ENCODE measurements at places on chromosomes 6 and 20. TPM values are rescaled to one million over a fixed set of nuclear protein-coding genes. Genes with fewer than 3 reads are reported as not detected.
A peak's percentile ranks its signal among the peaks of the same experiment; 100 is the strongest.

Gene NDUFAF4
- 80.4 TPM for total RNA-seq

GRCh38 chr6:125314009-125314581, 12.3 kb upstream of the HDDC2 start:
- peak; percentile 77 for DNase-seq

DNA sequence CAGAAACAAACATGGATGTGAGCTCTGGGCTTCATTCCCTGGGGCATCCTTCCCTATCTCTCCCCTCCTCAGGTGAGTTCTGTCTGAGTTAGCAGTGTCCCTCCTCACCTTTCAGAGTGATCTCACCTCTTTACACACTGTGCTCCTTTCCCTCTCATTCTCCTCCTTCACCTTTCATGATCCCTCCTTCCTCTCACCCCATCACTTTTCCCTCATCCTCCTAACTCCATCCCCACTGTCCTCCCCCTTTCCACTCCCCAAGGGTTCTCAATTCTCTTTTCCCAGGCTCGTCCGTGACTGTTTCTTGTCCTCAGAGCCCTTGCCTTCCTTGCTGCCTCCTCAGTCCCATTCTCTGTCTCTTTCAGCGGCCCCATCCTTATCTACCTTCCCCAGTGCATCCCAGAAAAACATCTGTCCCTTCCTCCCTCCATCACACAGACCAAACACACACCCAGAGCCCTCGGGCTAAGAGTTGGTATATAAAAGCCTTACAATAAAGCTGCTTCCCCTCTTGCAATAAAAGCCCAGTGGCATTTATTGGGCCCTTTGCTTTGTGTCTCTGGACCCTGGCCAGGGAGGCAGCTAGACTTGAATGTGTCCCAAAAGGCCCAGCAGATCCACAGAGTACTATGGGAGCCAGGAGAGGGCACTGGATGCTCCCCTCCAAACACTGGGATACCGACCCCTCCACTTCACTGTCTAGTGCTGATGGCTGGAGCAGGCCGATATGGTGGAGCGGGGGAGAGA, 1.9 kb downstream of the RNF39 start:
- DNase-seq = no peak

Gene TREML2
- 15.1 TPM for total RNA-seq

- DNase-seq = peak; percentile 74
These were observed 56.6 kb upstream of the RIN2 start for GRCh38 chr20:19701429-19701828.
